ENCODE measurements at places on chromosomes 1 and 21.

DNA sequence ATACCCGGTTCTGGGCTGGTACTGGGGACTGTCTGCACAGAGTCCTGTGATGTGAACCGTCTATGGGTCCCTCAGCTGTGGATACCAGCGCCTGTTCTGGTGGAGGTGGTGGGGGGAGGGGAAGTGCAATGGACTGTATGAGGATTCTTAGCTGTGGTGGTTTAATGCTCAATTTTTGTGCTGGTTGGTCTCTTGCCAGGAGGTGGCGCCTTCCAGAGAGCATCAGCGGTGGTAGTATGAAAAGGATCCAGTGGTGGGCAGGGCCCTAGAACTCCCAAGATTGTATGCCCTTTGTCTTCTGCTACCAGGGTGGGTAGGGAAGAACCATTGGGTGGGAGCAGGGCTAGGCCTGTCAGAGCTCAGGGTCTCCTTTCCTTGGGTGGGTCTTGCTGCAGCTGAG, 89.4 kb upstream of the B3GALT2 start:
- DNase-seq, result no peak

DNA sequence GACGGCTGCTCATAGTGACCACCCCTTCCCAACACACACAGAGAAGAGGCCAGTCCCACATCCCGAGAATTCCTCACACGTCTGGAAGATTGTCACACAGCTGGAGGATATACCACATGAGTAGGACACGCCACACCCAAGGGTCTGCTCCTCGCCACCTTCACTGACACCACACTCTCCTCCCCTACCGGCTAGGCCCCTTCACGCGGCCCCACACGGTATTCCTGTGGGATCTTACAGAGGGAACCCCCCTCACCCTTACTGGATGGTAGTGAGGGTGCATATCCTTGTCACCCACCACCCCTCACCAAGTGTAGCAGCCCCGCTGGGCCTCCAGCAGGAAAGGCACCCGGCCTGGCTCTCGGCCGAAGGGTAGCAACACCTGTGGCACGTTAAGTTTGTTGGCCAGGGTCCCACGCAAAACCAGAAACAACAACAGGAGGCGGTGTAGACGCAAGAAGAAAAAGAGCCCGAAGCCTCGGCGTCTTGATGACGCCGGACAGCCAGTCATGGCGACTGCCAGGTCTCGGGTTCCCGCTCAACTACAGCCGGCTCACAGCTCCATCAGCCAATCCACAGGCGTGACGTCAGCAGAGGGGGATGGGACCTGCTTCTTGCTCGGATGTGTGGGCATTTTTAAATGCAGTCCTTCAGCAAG, at the start of gene NUP210L:
Gene NUP210L (minus strand): TSS at position 540 of the 658 bp plus-strand sequence.
- DNase-seq, result no peak

GRCh38 chr1:98176936-98177335, 256.1 kb upstream of the DPYD start:
- DNase-seq, result no peak

- no peak for DNase-seq
Observed at GRCh38 chr1:50458507-50458906, 35.3 kb upstream of the DMRTA2 start.

DNA sequence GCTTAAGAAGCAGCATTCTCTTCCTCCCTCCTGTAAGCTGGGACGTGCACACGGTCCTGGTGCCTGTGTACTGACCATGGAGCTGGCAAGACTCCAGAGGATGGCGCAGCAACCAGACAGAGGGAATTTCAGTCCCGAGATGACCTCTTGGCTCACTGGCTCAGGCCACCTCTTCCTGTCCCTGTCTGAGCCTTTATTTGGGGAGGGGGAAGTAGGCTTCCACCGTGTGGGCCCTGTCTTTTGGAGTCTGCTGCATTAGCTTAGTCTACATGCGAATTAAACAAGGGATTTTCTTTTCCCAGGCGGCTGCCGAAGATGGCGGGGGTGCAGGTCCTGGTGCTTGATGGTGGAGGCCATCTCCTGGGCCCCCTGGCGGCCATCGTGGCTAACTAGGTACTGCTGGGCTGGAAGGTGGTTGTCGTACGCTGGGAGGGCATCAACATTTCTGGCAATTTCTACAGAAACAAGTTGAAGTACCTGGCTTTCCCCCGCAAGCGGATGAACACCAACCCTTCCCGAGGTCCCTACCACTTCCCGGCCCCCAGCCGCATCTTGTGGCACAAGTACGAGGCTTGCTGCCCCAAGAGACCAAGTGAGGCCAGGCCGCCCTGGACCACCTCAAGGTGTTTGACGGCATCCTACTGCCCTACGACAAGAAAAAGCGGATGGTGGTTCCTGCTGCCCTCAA, 10.2 kb downstream of the IL24 start:
- no peak for DNase-seq
